Hematopoietic multipotent progenitor cell treated with erythropoietin and hydrocortisone succinate and interleukin-3 and kit ligand, for 4 days (in vitro differentiated cells): ENCODE measurements at places on chromosomes 16 and 17.

- DNase-seq: no peak
Measured at GRCh38 chr16:4879049-4879448, 31.8 kb downstream of the UBN1 start.

- DNase-seq: no peak
Measured at GRCh38 chr17:613725-614124, 100.9 kb downstream of the VPS53 start.

DNA sequence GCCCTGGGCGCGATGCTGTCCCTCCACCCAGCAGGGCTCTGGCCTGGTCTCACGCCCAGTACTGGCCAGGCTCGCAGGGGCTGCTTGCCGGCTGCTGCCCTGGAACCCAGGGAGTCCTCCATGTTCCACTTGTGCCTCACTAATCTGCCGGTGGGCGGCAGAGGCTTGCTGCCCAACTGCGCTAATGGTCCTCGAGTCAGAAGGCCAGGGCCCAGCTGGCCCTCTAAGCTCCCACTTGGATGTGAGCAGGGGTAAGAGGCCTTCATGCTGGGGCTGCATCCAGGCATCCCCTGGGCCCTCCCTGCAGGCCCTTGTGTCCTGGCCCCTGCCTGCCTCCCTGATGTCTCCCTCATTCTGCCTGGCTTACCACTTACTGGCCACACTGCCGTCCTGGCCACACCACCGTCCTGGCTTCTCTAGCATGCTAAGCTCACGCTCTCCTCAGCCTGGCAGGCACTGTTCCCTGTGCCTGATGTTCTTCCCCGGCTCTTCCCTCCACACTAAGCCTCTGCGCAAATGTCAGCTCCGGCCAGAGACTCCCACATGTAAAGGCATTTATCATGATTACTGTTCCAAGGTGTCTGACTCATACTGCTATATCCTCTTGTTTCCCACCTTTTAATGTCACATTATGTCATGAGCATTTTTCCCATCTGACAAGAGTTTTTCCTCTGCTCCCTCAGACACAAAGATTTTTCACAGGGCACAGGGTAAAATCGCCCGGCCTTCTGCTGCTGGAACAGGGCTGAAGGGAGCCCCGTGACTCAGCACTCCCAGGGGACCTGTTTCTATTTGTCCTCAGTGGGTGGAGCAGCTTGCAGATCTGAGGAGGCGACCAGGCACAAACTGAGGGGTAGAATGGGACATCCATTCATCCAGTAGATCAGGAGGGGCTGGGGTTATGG is 15.9 kb downstream of the B9D1 start:
- DNase-seq: peak; percentile 38

GRCh38 chr17:39665642-39666224 is 584 bp downstream of the TCAP start:
- DNase-seq: peak; percentile 68

- DNase-seq: no peak
Measured at GRCh38 chr17:21253646-21254441, 634 bp upstream of the NATD1 start.

DNA sequence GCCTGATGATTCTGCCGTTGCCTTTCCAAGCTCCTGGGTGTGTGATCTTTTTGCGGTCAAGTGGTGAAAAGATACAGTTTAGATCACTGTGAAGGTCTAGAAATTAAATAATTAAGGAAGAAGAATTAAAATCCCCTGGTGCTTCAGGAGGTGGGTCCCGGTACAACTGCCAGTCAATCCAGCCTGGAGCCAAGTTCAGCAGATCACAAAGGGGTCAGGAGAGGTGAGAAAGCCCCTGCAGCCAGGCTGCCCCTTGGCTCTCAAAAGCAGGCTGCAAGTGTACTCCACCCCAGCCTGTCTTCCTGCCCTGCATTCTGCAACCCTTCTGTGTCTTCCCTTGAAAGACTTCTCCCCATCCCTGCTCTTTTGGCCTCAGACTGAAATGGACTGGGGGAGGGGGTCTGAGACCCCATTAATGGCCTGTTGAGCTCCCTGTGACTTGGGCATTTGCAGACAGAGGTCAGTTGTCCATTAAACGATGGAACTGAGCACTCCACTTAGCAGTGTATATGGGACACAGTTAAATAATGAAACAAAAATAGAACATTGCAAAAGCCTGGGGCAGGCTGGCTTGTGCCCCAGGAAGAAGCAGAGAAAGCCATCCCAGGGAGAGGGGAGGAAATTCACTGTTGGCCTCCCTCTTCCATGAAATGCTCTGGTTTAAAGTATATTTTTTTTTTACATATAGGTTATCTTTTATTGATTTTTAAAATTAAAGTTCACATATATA is 15.1 kb downstream of the CACNG5 start:
- no peak for DNase-seq

- no peak for DNase-seq
Measured at GRCh38 chr17:21530311-21530710, 154.2 kb downstream of the KCNJ12 start.

- peak; percentile 98 for DNase-seq
Measured at GRCh38 chr17:45247429-45248131, 14.3 kb downstream of the SPATA32 start.

- DNase-seq: no peak
Measured at GRCh38 chr17:31629696-31630470, 229.2 kb downstream of the COPRS start.

DNA sequence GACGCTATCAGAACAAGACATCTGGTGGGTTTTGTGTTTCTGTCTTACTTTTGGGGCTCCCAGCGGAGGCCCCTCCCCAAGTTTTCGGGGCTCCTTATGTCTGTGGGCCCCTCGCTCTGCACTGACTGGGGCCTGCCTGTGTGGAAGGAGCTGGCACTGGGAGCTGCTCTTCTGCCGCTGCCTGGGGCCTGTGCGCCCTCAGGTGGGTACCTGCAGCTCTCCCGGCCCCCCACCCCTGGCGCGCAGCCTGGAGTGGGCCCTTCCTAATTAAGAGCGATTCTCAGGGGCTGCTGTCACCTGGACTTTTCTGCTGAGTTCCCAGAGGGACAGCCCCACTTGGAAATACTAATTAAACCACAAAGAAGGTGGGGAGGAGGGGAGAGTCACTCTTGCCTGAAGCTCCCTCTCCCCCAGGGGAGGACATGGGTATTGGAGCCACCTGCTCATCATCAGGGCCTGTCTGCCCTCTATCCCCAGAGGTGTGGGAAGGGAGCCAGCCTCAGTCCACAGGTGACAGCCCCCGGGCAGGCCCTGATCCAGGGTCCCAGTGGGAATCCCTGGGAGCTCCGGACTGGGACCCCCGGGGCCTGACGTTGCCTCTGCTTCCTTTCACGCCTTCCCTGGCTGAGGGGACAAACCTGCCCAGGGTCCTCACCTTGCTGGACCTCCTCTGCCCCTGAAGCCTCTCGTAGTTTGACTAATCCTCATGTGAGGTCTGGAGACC is 36.5 kb downstream of the GSE1 start:
- DNase-seq: no peak

- no peak for DNase-seq
Measured at GRCh38 chr16:561957-562938, 2.1 kb downstream of the PRR35 start.

DNA sequence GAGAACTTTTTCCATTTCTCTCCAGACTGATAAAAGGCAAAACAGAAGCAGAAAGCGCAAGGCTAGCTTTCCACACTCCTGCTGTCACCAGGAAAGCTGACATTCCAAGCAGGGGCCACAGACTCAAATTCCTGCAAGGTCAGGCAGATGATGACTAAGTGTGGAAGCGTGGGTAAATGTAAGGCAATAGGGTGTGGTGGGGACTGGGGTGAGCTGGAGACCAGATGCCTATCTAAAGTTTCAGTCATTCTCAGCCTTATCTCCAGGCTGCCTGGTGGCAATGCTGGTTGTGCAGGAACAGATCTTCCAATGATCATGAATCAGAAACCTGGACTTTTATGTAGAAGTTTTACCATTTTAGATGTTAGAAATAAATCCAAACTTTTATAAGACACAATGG is 224.1 kb downstream of the GSG1L start:
- DNase-seq: peak; percentile 4

DNA sequence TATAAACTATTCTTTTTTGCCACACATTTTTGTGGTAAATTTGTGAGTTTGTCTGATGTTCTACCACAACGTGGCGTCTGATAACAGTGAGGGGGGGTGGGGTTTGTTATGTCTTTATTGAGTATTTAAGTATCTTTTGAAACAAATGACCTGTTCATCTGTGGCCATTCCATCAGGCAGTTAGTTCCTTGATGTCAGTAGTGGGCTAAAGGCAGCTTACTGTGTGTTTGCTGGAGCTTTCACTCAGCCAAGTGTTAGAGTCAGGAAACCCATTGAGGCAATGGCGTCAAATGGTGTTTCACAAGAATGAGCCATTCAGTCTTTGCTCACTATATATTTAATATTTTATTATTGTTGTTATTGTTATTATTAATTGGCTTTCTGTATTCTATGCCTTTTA is 28.0 kb downstream of the NQO1 start:
- peak; percentile 36 for DNase-seq

- DNase-seq: no peak
Measured at GRCh38 chr16:80051040-80051439, 450.5 kb upstream of the MAF start.

DNA sequence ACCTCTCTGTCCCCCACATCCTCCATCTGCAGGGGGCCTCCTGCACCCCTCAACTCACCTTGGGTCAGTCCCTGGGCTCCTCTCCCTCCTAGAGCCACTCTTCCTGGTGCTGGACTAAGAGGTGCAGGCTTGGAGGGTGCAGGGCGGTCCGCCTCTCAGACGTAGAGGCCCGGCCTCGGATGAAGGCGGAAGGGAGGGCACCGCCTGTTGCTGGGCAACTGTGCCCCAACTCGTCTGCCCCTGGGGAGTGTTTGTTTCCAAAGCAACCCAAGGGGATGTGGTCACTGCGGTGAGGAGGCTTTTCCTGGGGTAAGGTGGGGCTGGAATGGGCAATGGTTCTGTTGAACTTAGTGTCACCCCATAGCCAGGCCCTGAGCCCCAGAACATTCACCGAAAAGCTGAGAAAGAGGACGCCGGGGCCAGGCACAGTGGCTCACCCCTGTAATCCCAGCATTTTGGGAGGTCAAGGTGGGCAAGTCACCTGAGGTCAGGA is at the start of gene C16orf54:
C16orf54 (minus strand) TSS at position 138 of the 493 bp plus-strand sequence. CDS start 1,039 bp downstream, outside the sequence.
- peak; percentile 99 for DNase-seq

DNA sequence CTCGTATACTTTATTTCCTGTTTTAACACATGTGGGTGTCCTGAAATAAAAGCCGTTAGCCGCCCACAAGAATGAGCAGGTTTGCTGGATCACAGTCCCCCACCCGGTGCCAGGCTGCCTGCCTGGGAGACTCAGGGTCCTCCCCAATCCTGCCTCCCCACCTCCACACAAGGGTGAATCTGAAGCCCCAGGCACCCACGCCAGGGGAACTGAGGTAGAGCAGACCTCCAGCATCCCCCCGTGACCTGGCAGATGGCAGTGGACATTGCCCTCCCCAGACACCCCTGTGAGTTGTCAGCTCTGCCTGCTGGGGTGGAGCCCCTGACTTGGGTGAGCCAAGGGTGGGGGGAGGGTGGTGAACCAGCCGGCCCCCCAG is 114.8 kb downstream of the METRNL start:
- peak; percentile 63 for DNase-seq

- DNase-seq: peak; percentile 45
Measured at GRCh38 chr17:1834380-1835149, 4.8 kb downstream of the RPA1 start.

- DNase-seq: no peak
Measured at GRCh38 chr16:56269281-56269680, 78.0 kb downstream of the GNAO1 start.

- peak; percentile 70 for DNase-seq
Measured at GRCh38 chr16:88437367-88437964, 15.6 kb upstream of the ZFPM1 start.

DNA sequence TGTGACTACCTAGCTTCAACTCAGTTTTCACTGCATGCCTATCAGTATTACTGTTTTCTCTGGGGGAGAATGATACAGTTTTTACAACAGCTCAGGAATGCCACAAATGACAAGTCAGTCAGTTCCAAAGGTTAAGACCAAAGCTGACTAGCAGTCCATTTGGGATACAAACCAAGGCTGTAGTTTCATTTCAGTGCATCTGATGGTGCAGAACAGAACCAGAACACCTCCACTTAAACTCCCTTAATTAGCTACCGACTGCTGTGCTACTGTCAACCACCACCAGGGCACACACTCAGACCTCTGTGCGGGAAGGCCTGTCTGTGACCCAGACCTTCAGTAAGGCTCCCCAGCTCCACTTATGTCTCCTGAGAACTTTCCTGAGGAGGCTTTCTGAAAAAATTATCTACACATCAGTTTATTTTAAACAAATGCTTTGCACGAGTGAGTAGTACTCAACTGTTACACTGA is 20.4 kb downstream of the NFE2L1 start:
- DNase-seq: peak; percentile 57

GRCh38 chr17:31390426-31390747 is 1.1 kb upstream of the RAB11FIP4 start:
- no peak for DNase-seq

- no peak for DNase-seq
Measured at GRCh38 chr17:42310787-42311215, 22.5 kb downstream of the STAT5A start.

- DNase-seq: no peak
Measured at GRCh38 chr17:10099051-10099571, 99.3 kb downstream of the GAS7 start.

GRCh38 chr16:86067516-86067915 is 168.6 kb downstream of the IRF8 start:
- DNase-seq: no peak

- DNase-seq: no peak
Measured at GRCh38 chr16:49967012-49967559, 57.9 kb upstream of the CNEP1R1 start.

DNA sequence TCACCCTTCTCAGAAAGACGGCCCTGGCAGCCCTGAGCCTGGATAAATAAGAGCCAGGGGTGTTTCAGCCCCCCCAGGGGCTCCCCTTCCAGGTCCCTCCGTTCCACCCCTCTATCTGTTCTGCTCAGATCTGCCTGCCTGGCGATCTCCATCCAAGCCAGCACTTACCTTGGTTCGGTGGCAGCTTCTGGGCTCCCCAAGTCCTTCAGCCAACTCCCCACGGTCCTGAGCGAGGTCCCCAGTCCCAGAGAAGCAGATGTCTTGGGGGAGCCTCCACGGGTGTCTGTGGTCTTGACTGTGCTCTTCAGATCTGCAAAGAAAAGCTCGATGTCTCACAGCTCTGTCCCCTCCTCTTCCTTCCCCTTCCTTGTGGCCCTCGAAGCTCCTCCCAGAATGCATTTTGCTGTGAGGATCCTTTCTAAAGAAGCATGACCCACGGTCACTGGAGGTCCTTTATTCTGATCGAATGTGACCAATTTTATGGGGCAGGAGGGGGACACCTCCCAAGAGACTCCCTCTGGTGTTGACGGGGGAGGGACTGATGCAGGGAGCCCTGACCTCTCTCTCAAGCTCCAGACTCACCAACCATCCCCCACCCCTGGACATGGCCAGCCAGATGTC is at the start of gene PIK3R6:
PIK3R6 (minus strand) TSS at position 314 of the 621 bp plus-strand sequence. CDS start 17,880 bp downstream, outside the sequence.
- peak; percentile 73 for DNase-seq

- DNase-seq: peak; percentile 30
Measured at GRCh38 chr17:21573961-21574610, 118.2 kb upstream of the KCNJ18 start.

- no peak for DNase-seq
Measured at GRCh38 chr17:32943647-32944191, 15.8 kb downstream of the TMEM98 start.

DNA sequence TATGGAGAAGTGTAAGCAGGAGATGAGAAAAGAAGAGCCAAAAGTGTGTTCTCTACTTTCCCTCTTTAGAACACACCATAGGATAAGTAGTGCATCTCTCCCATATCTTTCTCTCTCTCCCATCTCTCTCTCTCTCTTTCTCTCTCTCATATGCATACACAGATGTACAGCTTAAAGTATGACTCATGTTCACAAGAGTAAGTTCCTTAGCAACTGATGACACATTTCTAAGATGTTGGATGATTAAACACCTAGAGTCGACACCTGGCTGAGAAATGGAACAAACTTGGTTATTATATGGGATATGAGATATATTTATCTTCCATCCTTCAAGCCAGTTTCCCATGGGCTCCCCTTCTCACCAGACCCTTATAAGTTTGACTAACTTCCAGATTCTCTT is 113.5 kb downstream of the TMEM132E start:
- no peak for DNase-seq
